Cardiac septum (tissue), 1 donor: ENCODE measurements at places on chromosomes 11 and 22. TPM values are rescaled to one million over a fixed set of nuclear protein-coding genes. Genes with fewer than 3 reads are reported as not detected.
A peak's percentile ranks its signal among the peaks of the same experiment; 100 is the strongest.

- no peak for DNase-seq
Observed at GRCh38 chr22:37510091-37510490, 9.1 kb downstream of the CARD10 start.

DNA sequence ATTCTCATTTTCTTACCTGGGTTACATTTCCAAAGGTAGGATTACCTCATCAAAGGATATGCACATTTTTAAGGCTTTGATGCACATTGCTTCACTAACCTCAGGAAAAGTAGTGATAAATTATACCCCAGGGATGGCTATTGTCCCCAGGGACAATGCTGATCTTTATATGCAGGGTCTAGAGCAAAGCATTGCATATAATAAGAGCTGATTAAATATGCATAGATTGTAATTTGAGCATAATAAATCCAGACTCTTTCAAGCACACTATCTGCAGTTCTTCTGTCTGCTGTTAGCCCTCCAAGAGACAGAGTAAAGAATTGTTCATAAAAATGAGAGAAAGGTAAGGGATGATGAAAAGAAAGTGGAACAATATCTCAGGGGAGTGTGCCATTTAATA is 57.3 kb upstream of the SYT13 start:
- DNase-seq: no peak

DNA sequence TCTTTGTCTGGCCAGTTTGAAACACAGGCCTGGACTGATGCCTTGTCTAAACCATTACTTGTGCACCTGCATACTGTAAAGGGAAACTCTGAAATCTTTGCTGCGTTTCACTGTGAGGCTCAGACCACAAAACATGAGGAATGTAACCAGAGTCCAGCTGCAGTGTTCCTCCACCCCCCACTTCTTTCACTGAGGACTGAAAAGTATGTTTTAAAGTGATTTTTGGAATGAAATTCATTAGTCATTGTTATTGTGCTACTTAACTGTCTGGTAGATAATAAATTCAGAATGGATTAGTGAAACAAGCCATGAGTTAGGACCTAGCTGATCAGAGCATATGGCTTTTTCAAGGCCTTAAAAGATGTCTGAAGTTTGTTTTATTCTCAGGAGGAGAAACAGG is 181.2 kb downstream of the WNT11 start:
- DNase-seq: no peak

- no peak for DNase-seq
Observed at GRCh38 chr11:89495951-89496350, 4.8 kb upstream of the NOX4 start.

GRCh38 chr11:36328966-36329673 is 33.0 kb downstream of the PRR5L start:
- DNase-seq: no peak

- DNase-seq: no peak
Observed at GRCh38 chr22:39220450-39220849, 24.3 kb downstream of the PDGFB start.

GRCh38 chr11:66082946-66083698 is 13.1 kb downstream of the PACS1 start:
- no peak for DNase-seq

DNA sequence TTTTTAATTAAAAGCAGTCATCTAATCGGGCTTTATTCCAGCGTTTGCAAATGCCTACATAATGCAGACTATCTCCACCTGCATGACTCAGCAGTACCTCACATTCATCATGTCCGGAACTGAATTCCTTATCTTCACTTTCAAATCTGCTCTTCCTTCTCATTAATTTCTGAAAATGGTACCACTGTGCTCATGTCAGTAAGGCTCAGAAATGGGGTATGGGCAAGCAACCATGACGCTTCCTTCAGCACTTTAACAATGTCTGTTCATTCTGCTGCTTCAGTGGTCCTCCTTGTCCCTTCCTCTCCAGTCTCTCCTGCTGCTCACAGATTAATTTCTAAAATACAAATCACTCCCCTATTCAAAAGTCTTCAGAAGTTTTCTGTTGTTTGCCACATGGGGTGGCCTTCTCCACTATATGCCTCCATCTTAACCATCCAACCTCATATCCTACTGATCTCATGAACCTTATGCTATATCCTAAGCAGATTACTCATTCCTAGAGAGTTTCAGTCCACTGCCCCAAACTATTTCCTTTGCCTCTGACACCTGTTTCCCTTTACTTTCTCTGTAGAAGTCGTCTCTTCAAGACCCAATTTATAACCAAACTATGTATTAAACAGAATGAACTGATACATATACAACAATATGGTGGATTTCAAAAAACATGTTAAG is 7.0 kb downstream of the GTF2H1 start:
- DNase-seq: no peak

GRCh38 chr22:23471698-23472097 is 108.4 kb downstream of the IGLL1 start:
- no peak for DNase-seq

DNA sequence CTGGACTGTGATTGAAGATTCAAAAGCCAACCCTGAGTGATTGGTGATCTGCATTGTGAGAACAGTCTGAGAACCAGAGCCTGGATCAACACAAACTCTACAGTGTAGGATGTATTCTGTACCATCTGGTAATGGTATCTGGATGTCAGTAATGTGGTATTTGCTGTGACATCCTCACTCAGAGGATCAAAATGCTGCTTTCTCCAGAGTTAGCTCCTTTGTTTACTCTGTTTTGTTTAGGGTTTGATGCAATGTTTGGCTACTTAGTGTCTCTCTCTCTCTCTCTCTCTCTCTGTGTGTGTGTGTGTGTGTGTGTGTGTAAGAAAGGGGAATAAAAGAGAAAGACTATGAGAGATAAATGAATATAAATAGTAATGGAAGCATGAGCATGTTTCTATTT is 24.3 kb downstream of the CASP4 start:
- no peak for DNase-seq

- no peak for DNase-seq
Observed at GRCh38 chr11:66722745-66723651, 6.0 kb downstream of the SPTBN2 start.

GRCh38 chr11:11430431-11430830 is 77.4 kb upstream of the CSNK2A3 start:
- DNase-seq: no peak

DNA sequence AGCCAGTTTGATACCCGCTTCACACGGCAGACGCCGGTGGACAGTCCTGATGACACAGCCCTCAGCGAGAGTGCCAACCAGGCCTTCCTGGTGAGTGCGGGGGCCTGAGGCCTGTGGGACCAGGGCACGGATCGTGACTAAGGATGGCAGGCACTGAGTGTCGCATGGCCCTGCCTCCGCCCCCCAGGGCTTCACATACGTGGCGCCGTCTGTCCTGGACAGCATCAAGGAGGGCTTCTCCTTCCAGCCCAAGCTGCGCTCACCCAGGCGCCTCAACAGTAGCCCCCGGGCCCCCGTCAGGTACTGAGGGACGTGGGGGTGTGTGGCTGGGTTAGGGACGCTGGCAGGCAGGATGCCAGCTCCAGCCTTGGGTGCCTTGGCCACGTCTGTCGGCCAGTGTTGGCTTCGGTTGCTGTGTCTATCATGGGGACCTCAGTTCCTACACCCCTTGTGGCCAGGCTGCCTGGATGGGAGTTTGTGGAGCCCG is 3.0 kb downstream of the PTPRCAP start:
- DNase-seq: no peak

GRCh38 chr22:36879775-36880174 is 19.0 kb downstream of the NCF4 start:
- DNase-seq: no peak

GRCh38 chr22:47107431-47107830 is 345.0 kb downstream of the TBC1D22A start:
- no peak for DNase-seq

- no peak for DNase-seq
Observed at GRCh38 chr22:27372364-27372763, 429.2 kb downstream of the MN1 start.

- DNase-seq: no peak
Observed at GRCh38 chr22:29580200-29580810, 608 bp downstream of the NIPSNAP1 start.

DNA sequence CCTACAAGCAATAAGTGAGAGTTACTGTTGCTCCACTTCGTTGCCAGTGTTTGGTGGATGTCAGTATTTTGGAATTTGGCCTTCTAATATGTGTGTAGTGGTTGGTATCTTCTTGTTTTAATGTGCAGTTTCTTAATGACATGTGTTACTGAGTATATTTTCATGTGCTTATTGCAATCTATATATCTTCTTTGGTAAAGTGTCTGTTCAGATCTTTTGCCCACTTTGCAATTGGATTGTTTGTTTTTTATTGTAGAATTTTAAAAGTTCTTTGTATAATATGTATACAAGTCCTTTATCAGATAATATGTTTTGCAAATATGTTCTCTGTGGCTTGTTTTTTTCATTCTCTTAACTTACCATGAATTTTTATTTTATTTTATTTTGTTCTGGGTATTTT is 7.7 kb downstream of the OR51V1 start:
- DNase-seq: no peak

GRCh38 chr22:19050117-19050516 is 72.1 kb downstream of the DGCR2 start:
- DNase-seq: no peak

DNA sequence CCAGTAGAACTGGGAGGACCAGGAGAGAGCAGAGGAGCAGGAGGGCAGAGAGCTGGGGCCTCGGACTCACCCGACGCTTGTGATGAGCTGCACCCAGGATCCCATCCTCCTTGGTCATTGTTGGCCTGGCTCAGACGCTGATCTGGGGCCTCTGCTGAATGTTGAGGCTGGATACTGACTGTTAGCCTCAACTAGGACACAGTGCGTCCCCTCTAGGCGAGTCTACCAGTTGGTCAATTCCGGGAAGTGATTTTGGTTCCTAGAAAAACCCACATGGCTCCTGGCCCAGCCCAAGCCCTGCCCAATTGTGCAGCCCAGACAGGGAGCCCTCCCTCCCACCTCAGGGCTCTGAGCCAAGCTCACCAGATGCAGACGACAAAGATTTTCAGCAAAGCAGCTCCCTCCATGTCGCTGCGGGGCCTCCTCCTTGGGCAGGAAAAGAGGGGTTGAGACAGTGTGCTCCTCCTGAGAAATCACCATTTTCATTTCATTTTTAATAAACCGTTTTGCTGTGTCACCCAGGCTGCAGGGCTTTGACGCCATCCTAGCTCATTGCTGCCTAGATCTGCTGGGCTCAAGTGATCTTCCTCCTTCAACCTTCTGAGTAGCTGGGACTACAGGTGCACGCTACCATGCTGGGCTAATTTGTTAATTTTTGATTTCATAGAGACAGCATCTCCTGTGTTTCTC is at the start of gene APOL4:
Gene APOL4, minus strand, starts transcription at position 180 of the 690 bp plus-strand sequence. Its CDS starts 75 bp downstream, at position 105.
- DNase-seq: peak; percentile 91

GRCh38 chr11:64461081-64461480 is 102.1 kb downstream of the RPS6KA4 start:
- peak; percentile 14 for DNase-seq

DNA sequence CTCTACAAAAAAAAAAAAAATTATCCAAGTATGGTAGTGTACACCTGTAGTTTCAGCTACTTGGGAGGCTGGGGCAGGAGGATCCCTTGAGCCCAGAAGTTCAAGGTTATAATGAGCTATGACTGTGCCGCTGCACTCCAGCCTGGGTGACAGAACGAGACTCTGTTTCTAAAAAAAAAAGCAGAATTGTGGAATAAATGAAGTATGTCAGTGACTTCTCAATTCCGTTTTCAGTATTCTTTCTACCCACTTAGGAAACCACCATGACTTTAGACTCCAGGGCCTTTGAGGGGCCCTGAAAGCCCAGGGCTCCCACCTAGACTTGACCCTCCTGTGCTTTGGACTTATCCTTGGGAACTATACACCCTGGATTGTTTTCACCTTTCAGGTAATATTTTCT is 6.5 kb upstream of the NUP160 start:
- no peak for DNase-seq

GRCh38 chr11:131302836-131303235 is 67.6 kb upstream of the NTM start:
- no peak for DNase-seq

- DNase-seq: no peak
Observed at GRCh38 chr22:32800994-32801536, 440 bp upstream of the TIMP3 start.

DNA sequence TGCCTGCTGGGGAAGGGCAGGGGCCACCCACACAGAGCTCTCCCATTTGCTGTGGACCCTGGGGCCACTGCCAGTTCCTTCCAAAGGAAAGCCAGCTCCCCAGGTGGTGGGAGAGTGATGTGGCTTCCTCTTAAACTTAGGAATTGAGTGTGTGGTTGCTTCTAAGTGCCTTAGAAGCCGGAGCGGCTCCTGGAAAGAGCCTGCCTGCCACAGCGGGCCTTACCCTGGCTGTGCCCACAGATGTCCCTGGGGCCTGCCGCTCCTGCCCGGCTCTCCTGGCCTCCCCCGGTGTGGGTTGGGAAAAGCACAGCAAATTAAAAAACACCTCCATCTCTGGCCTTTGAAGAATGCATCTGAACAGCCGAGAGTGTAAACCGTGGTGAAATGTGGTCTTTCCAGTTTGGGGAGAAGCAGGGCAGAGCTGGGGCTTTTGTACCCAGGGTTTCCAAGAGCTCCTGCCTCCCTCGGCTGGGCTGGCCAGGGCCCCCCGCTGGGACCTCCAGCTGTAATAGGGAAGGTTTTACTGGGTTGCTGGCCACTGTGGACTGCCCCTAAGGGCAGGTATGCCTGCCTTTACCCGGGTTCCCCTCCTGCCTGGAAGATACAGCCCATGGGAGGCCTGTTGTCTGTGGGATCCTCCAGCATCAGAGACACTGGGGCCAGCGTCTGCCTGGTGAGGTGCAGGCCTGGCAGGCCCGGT is 30.2 kb downstream of the LRP5 start:
- DNase-seq: no peak

DNA sequence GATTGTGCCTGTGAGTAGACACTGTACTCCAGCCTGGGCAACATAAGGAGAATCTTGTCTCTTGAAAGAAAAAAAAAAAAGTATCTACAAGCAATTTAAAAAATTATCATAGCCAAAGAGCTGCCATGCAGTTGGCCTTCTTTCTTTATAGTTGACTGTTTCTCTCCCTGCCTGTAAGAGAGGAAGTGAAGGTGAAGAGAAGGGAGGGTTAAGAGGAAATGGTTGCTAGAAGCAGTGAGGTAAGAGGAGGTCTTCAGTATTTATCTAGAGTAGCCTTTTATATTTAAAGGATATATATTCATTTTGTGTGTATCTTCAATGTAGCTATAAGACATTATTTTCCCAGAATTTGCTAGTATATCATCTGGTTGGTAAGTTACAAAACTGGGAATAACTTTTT is 217.9 kb downstream of the TMEM135 start:
- DNase-seq: no peak

PANX3 gene
- total RNA-seq: not detected

C11orf86 gene
- not detected for total RNA-seq

MISFA gene
- 6.4 TPM for total RNA-seq

MS4A6E gene
- not detected for total RNA-seq

C11orf16 gene
- not detected for total RNA-seq

FOLR3 gene
- total RNA-seq: not detected

TRIM48 gene
- total RNA-seq: not detected

TREH gene
- not detected for total RNA-seq

FAM180B gene
- not detected for total RNA-seq

TSSK2 gene
- not detected for total RNA-seq

FUT4 gene
- 2.4 TPM for total RNA-seq

MMP10 gene
- total RNA-seq: not detected

HBE1 gene
- total RNA-seq: not detected

SULT4A1 gene
- 0.13 TPM for total RNA-seq

OR52A1 gene
- total RNA-seq: not detected
